Stimulated activated CD8-positive, alpha-beta memory T cell treated with anti-CD3 and anti-CD28 coated beads, Interleukin-4, amount 100 ng/mL, for 48 hours (primary cell): ENCODE measurements at places on chromosomes 16 and 17.

- no peak for DNase-seq
Observed at GRCh38 chr16:1216296-1216619, 8.8 kb downstream of the TPSG1 start.

- no peak for DNase-seq
Observed at GRCh38 chr16:10239640-10240039, 57.4 kb upstream of the GRIN2A start.

- no peak for DNase-seq
Observed at GRCh38 chr16:57013229-57013628, 23.9 kb downstream of the NLRC5 start.

- DNase-seq = peak; percentile 68
Observed at GRCh38 chr17:29292071-29292991, 1.6 kb downstream of the NUFIP2 start.

DNA sequence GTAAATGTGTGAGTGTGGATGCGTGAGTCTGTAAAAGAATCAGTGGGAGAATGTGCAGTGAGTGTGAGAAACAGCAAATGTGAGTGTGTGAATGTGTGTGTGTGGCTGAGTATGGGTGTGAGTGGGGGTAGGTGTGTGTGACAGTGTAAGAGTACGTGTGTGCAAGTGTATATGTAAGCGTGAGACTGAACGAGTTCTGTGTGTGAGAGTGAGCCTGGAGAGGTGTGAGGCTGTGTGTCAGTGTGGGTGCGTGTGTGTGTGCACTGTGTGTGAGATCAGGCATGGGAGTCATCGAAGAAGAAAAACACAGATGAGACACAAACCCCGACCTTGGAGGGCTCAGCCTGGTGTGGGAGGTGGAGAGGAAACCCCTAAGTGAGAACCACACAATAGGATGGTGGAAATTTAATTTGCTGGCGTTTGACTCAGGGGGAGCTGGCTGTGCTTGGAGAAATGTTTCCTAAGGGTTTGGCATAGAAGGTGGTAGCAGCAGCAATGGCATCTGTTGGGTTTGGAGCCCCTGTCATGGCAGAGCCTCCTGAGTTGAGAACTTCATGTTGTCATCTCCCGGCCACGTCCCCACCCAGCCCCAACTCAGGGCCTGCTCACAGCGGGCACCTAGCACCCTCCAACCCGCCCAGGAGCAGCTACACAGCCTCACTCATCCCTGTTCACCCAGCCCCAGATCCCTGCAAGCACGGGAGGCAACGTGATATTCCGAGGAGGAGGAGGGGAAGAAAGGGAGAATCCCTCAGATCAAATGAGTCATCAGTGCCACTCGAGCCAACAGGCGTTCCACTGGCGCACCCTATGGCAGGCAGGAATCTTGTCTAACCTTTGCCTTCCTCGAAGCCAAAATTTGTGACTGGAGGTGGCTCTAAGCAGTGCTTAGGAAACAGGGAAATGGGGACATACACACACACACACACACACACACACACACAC, 14.3 kb upstream of the NUBP1 start:
- DNase-seq = no peak

- no peak for DNase-seq
Observed at GRCh38 chr16:24037335-24037734, 201.6 kb downstream of the PRKCB start.

- no peak for DNase-seq
Observed at GRCh38 chr16:11682655-11683096, 14.4 kb downstream of the SNN start.

DNA sequence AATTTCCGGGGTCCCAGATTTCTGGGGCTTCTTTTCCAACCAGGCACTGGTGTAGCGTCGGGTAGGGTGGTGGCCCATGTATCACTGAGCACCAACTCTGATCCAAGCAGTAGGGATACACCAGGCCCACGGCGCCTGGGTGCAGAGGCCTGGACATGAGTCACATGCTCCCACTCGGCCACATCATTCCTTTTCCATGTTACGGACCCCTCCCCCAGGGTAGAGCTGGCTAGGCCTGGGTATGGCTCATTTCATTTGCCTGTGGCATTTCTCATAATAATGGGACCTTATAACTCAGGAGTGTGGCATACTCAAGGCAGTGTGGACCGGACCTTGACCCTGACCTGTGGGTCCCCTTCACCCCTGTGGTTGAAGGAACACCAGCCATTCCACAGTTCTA, 18.0 kb upstream of the NDRG4 start:
- DNase-seq = no peak

GRCh38 chr16:74736531-74737157, 36.0 kb upstream of the MLKL start:
- no peak for DNase-seq

- DNase-seq = no peak
Observed at GRCh38 chr16:84239141-84239769, 557 bp downstream of the KCNG4 start.

- no peak for DNase-seq
Observed at GRCh38 chr17:31309556-31309955, 4.3 kb downstream of the EVI2B start.

DNA sequence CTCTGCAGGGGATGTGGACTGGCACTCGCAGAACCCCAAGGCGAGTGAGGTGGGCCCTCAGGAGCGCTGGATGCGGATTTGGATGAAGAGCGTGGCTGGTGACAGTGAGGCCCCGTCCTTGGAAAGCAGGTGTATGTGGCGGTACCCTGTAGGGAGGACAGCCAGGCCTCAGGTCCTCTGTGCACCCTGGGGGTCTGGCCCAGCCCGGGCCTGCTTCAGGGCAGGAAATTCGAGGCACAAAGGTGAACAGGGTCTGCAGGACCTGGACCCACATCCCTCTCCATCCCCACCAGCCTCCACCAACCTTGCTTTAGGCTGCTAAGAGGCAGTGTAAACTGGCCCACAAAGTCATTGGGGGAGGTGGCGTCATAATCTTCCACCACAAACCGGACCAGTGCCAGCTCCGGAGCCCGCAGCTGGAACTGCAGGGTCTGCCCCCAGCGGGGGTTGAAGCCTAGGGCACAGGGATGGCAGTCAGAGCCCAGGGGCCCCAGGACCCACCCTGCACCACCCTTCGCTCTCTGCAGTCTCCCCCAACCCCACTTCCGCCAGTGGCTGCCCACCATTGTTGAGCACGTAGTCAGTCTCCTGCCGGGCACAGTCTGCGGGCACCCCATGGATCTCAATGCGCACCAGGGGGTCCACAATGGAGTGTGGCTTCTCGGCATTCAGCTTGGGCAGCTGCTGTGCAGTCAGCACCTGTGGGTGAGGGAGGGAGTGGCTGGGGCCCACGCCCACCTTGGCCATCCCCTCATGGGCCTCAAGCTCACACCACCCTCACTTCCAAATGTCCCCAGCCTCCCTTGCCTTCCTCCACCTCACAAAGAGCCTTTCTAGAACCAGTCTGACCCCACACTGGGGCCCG, 19.5 kb downstream of the PLCD3 start:
- DNase-seq = no peak

GRCh38 chr17:35947156-35947585, 3.7 kb upstream of the LYZL6 start:
- DNase-seq = peak; percentile 69

- no peak for DNase-seq
Observed at GRCh38 chr16:23694644-23695373, 16.1 kb downstream of the PLK1 start.

GRCh38 chr16:4386451-4386805, 14.8 kb downstream of the VASN start:
- no peak for DNase-seq
